Mesenteric fat pad (tissue), 1 donor: ENCODE measurements at places on chromosomes 5 and 9. TPM values are rescaled to one million over a fixed set of nuclear protein-coding genes. Genes with fewer than 3 reads are reported as not detected.

DNA sequence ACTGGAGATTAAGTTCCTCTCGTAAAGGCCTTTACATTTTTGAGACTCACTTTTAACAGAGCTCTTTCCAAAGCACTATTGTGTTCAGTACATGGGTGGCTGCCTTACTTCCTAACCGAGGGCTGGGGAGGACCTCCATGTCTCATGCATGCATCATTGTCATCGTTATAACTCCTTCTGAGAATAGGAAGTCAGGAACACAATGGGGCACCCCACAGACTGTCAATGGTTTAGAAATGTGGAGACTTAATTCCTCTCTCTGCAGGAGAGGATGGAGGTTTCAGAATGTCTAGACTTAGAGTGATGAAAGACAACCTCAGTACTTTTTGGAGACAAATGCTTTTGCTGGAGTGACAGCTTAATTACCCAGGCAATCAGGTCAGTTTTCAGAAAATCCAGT is 83.9 kb downstream of the PRLR start:
- no peak for DNase-seq

GRCh38 chr5:148491793-148492184 is 108.0 kb downstream of the FBXO38 start:
- DNase-seq: no peak

GRCh38 chr9:88458716-88459465 is 70.6 kb downstream of the SPIN1 start:
- no peak for DNase-seq

NXNL2 gene
- total RNA-seq: not detected

YIPF5 gene
- 49.7 TPM for total RNA-seq

DNA sequence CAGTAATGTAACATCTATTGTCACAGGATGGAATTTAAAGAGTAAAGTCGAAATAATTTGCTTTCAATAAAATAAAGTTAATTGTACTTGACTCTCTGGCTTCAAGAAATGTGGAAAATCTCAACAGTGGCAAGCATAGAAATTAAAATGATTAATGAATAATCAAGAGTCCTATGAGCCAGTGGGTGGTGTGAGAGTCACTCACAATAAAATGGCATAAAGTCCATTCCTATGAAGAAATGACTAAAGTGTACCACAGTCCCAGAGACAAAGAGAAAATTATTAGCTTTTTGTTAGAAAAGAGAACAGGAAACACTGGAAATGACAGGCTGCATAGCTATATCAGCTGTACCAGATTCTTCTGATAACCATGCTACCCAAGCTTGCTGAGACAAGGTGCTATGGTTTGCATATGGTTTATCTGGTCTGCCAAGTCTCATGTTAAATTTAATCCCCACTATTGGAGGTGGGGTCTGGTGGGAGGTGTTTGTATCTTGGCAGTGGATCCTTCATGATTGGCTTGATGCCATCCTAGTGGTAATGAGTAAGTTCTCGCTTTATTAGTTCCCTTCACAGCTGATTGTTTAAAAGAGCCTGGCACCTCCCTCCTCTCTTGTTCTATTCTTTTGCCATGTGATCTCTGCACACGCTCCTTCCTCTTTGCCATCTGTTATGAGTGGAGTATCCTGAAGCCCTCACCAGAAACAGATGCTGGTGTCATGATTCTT is 647.7 kb upstream of the ITGA1 start:
- DNase-seq: no peak

TLX3 gene
- total RNA-seq: not detected

DNA sequence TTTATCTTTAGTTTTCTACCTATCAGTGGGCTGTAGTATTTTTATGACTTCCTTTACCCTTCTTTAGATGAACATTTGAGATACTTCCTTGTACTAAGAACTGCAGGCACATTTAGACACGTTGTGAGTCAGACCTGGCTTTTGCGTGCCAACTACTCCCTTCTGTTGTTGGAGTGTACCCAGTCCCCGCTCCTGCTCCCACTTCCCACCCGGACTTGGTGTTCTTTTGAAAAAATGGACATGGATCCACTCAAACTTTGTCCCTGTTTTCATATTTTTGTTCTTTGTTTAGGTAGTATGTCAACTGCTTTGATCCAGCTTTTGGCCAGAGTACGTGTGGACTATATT is 60.7 kb downstream of the PARP8 start:
- DNase-seq: no peak

SOHLH1 gene
- total RNA-seq: not detected

DNA sequence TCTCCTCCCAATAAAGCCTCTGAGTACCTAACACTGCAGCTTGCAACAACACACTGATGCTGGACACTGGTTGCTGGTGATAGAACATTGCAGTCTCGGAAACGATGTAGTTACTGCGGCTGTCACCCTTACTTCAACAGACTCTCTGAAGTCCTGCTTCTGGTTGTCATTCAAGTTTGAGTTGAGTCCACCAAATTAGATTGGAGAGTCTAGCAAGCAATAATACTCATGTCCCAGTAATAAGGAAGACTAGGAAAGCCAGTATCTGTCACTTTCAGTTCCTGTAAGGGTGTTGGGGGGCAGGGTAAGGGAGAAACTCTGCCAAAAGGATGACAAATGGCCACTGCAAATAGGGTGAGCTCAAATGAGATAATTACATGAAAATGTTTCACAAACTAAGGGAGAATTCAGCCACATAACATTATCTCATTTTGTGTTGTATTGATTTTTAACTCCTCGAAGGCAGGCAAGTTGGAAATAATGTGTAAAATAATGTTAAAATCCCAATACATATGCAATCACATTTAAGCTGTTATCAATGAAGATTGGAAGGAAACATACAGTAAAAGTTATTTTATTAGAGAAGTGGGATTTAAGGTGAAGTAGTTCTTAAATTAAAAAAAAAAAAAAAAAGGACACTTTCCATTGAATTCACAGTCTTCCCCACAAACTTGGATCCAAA is 849 bp upstream of the IFT74 start:
- DNase-seq: no peak

DNA sequence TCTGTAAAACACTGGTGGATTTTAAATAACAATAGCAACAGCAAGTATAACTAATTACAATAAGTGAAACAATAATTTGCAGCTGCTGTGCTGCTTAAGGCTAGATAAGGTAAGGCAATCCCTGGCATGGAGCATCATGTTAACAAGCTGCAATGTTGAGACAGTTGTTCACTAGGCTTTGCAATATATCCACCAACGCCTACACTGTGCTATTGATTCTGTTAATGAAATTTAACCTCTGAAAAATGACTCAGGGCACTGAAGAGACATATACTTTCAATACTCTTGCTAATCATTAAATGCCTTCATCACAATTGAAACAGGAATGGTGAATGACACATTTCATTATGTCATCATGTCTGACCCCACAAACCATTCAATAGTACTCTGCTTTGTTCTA is 255.0 kb downstream of the EFNA5 start:
- DNase-seq: no peak

DNA sequence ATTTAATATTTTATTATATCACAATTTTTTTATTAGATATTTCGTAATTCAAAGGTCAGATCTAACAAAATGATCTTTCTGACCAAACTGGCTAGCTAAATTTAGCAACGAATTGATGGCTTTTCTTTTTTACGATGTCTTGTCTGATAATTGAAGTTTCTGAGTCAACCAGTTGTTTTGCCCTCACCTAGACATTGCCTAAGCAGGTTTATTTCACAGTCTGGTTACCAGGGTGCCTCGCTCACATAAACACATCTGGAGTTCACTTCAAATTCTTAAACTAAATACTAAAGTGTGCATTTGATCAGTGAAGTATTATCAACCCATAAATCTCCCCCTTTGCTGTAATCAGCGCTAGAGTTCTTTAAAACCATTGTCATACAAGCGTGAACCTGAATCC is 448.3 kb downstream of the TLE4 start:
- DNase-seq: no peak

DNA sequence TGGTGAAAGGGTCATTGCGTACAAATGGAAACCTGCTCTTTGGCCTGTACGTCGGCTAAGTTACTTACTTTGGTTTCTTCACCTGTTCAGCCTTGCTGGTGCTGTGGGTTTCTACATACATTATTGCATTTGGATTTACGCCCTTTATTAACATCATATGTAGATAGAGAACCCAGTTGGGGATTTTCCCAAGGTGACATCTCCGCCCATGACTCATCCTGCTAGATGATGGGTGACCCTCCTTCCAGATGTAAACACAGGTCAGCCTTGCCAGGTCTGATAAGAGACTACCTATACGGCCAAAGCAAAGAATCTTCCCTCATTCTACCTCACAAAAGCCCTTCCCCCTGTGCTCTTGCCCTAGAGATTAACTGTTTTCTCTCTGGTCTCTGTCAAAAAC is 360.9 kb downstream of the KDM4C start:
- no peak for DNase-seq

- DNase-seq: no peak
Measured at GRCh38 chr5:180521101-180521500, 26.9 kb downstream of the CNOT6 start.

DNA sequence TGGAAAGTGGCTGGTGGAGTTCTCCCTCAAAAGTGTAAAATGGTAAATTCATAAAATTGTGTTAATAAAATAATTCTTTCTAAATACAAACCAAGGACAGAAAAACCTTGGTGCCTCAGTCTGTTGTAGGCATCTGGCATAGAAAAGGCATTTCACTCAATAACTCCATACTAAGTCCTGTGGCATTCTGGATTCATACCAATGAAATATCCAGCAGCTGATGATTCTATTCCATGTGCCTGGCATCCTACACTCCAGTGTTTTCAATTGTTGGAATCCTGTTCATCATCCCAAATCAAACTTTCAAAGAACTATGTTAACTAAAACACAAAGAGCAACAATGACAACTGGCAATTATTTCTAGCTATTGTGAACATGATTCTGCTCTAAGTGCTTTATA is 21.6 kb upstream of the ALDH1A1 start:
- DNase-seq: no peak

DNA sequence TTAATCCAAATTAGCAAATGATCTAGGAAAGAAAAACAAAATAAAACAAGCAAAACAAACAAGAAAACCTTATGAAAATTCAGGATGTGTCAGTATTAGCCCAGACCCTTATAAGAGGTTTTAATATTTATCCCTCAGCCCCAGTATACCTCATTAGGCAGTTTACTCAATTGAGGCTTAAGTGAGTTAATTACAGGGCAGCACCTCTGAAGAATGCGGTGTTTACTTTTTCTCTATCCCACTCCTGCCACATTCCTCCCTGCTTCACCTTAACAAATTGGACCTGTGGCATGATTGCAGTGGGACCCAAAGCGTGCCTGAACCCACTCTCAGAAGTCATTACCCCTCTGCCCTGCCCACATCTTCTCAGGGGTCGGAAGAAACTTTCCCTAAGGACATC is 67.1 kb downstream of the SIL1 start:
- DNase-seq: no peak
